ENCODE measurements at places on chromosomes 5 and 9. TPM values are rescaled to one million over a fixed set of nuclear protein-coding genes. Genes with fewer than 3 reads are reported as not detected.

The FCN2 gene
- polyA plus RNA-seq: 0.52 TPM

The GNAQ gene
- 65.1 TPM for polyA plus RNA-seq

The MOB3B gene
- polyA plus RNA-seq: 25.5 TPM

The SQSTM1 gene
- 129 TPM for polyA plus RNA-seq

The SLC6A7 gene
- 0.22 TPM for polyA plus RNA-seq

The ARID3C gene
- polyA plus RNA-seq: not detected

The GRPEL2 gene
- 19.8 TPM for polyA plus RNA-seq

The PCDHA12 gene
- polyA plus RNA-seq: not detected

GRCh38 chr5:52988335-52989024 is 672 bp upstream of the ITGA2 start:
- DNase-seq: no peak

DNA sequence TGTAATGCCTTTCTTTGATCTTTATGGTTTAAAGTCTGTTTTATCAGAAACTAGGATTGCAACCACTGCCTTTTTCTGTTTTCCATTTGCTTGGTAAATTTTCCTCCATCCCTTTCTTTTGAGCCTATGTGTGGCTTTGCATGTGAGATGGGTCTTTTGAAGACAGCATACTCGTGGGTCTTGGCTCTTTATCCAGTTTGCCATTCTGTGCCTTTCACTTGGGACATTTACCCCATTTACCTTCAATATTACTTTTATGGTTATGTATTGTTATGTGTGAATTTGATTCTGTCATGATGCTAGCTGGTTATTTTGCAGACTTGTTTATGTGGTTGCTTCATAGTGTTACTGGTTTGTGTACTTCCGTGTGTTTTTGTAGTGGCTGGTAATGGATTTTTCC is 59.2 kb downstream of the YTHDC2 start:
- no peak for DNase-seq

GRCh38 chr9:1575939-1576338 is 439.2 kb upstream of the SMARCA2 start:
- DNase-seq: no peak

- no peak for DNase-seq
Observed at GRCh38 chr5:143262393-143263174, 140.9 kb downstream of the NR3C1 start.

DNA sequence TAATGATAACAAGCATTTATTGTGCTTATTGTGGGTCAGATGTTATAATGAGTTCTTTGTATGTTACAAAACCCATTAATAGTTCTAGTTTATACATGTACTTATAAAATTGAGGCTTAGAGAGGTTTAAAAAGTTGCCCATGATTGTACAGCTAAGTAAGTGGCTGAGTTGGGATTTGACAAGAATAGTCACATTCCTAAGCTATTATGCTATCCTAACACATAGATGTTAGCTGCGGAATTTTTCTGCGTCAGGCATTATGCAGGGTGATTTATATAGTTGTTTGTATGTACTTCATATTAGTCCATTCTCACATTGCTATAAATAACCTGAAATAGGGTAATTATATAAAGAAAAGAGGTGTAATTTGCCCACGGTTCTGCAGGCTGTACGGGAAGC is 12.5 kb downstream of the COMMD10 start:
- no peak for DNase-seq

DNA sequence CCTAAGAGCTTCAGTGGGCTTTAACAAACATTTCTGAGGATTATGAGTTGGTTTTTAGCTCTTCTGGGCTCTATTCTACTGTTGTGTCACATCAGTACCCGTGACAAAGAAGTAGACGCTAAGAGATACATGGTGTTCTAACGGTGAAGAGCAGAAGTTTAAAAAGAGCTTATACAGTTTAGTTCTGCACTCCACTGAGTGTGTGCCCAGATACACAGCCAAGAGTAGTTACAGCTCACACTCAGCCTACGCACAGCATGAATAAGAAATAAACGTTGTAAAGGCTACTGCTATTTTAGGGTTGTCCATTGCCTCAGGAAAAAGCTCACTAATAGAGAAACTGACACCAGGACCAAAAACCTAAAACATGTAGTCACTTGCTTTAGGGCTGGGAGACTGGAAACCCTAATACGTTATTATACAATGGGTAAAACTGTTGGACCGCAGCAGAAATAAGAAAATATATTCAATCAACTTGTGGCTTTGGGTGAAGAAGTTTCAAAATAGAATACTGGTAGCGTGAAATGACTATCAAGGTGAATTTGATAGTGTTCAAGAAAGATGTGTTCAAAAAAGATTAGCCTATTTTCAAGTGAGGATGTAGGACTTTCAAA is 34.7 kb downstream of the PSIP1 start:
- no peak for DNase-seq

GRCh38 chr9:117103438-117104110 is 311.3 kb downstream of the ASTN2 start:
- DNase-seq: no peak

GRCh38 chr9:95974389-95974788 is 98.9 kb downstream of the ERCC6L2 start:
- DNase-seq: no peak

DNA sequence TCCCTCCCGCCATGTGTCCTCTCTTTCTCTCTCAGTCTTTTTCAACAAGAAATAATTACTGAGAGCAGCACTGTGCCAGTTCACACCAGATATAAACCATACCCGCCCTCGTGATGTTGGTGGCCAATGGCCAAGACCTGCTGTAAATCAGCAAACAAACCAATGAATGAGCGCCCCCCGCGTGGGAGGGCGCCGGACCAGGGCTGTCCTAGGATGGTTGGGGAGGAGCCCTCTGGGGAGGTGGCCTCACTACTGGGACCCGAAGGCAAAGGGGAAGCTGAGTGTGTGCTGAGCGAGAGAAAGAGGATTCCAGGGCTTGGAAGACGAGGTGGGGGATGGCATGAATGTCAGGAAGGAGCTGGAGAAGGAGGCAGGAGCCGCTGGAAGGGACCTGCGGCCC is 51.2 kb upstream of the BARHL1 start:
- DNase-seq: no peak

GRCh38 chr9:128627906-128628305 is 28.7 kb downstream of the DYNC2I2 start:
- no peak for DNase-seq
